ENCODE measurements at places on chromosomes 4 and X. TPM values are rescaled to one million over a fixed set of nuclear protein-coding genes. Genes with fewer than 3 reads are reported as not detected.

GRCh38 chrX:10702031-10702430, 81.6 kb upstream of the MID1 start:
- DNase-seq = no peak

- no peak for DNase-seq
Observed at GRCh38 chrX:150100261-150100660, 162.0 kb upstream of the EOLA2 start.

Gene POLN
- polyA plus RNA-seq = 1.3 TPM

Gene FAM53A
- polyA plus RNA-seq = 0.44 TPM

Gene ADGRA3
- polyA plus RNA-seq = 38.5 TPM

Gene GPR119
- polyA plus RNA-seq = not detected

- DNase-seq = no peak
Observed at GRCh38 chr4:11765849-11766453, 337.3 kb upstream of the HS3ST1 start.

Gene SPANXN3
- polyA plus RNA-seq = not detected

DNA sequence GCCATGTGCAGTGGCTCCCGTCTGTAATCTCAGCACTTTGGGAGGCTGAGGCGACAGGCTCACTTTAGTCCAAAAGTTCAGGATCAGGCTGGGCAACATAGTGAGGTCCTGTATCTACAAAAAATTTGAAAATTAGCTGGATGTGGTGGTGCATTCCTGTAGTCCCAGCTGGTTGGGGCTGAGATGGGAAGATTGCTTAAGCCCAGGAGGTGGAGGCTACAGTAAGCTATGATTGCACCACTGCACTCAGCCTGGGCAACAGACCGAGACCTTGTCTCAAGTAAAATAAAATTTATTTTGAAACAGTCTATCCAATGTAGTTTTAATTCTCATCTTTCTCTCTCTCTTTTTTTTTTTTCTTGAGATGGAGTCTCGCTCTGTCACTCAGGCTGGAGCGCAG, 21.1 kb downstream of the RBM10 start:
- no peak for DNase-seq

- DNase-seq = no peak
Observed at GRCh38 chrX:55758033-55758432, 40.5 kb downstream of the RRAGB start.

DNA sequence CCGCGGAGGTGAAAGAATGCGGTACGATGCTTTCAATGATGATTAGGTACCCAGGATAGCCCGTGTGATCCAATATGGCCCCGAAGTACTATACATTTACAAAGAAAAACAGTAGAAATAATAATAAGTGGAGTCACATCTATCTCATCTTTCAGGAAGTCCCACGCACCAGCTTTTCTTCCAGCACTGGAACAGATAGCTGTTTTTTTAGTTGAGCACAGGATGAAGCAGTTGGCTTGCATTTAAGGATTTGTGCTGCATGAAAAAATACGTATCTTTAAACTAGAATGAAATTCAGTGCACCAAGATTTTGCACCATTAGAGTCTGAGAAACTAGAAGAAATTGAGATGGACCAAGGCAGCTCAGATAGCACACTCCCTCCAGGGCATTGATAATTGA, 44.1 kb downstream of the SMIM20 start:
- no peak for DNase-seq

Gene NXF2B
- not detected for polyA plus RNA-seq

- no peak for DNase-seq
Observed at GRCh38 chrX:31371956-31372355, 300.1 kb upstream of the FTHL17 start.

- DNase-seq = no peak
Observed at GRCh38 chrX:124910611-124911010, 409.1 kb upstream of the TEX13C start.

- no peak for DNase-seq
Observed at GRCh38 chr4:48110452-48110978, 23.5 kb downstream of the TXK start.

GRCh38 chr4:148443512-148444295, 1.5 kb upstream of the NR3C2 start:
- no peak for DNase-seq

- no peak for DNase-seq
Observed at GRCh38 chrX:47351706-47352105, 18.7 kb upstream of the ZNF157 start.

- DNase-seq = no peak
Observed at GRCh38 chrX:38138900-38139299, 81.8 kb downstream of the SRPX start.

Gene NHS
- polyA plus RNA-seq = 0.03 TPM

Gene MUC7
- polyA plus RNA-seq = not detected

Gene GPC4
- 1.0 TPM for polyA plus RNA-seq

Gene ADH1C
- 88.3 TPM for polyA plus RNA-seq

DNA sequence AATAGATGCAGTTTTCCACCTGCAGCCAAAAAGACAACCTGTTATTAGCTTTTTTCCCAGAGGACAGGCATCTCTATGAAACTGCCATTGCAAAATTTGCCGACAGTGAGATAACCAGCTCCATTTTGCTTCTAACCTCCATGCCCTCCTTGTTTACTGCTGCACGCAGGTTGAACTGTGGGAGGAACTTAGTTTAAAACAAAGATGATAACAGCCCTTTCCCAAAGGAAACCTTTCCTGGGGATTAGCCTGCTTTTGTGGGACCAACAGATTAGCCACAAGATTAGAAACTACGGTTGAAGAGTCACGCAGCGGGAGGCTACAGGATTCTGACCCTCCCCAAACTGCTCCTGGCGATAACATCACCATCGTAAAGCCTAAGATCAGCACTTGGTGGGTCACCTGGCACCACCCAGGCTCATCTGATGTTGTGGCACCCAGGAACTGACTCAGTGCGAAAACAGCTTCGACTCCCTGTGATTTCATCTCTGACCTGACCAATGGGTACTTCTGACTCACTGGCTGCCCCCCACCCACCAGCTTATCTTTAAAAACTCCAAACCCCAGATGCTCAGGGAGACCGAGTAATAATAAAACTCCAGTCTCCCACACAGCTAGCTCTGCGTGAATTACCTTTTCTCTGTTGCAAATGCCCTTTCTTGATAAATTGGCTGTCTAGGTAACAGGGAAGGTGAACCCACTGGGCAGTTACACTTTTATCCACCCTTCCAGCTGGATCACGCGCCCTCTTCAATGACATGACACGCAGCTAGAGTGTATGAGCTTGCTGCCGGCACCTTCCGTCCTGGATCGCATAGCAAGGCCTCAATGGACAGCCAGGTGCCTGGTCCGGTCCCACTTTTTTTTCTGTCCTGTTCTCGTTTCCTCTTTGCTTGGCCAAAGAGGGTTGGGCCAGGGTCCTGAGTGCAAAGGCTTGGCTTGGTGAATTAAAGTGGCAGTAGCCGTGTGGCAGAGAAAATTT, 27.2 kb downstream of the NOP14 start:
- DNase-seq = no peak

DNA sequence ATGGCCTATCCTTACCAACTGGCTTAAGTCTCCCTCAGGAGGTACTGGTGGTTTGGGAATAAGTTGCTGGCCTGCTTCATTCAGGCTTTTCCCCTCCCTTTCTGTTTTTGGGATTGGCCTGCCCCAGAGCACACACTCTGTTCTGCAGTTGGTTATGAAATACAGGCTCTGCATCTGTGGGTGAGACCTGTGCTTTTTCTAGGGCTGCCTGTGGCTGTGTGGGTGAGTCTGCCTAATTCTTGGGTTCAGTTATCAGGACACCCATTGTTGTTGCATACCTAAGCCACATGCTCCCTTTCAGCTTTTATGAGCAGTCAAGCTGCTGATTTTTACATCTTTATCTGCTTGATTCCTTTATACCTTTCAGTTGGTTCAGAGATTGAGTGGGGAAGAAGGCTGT, 19.0 kb upstream of the CWH43 start:
- DNase-seq = no peak

Gene TEX13B
- polyA plus RNA-seq = not detected
